Esophagus muscularis mucosa (tissue), 4 donors: ENCODE measurements at places on chromosomes 12 and 14. TPM values are rescaled to one million over a fixed set of nuclear protein-coding genes. Genes with fewer than 3 reads are reported as not detected.

DNA sequence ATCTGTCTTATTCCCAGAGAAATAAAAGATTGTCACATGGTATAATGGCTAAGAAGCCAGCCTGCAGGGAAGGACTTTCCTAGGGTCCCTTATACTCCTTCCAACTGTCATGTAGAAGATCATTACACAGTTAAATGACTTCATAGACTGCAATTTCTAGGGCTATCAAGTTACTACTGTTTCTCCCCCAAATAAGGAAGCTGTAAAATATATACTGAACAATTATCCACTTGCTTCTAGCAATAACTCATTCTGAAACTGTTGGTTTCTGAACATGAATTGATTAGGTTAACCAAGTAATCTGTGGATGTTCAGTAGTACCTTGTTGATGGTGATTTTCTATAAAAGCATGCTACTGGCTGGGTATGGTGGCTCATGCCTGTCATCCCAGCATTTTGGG, 44.6 kb downstream of the A2ML1 start:
- no peaks in the 10 kb centered on the region for H3K36me3 ChIP-seq
- no peaks in the 10 kb centered on the region for H3K4me1 ChIP-seq
- no peak for DNase-seq
- H3K27ac ChIP-seq, result no peak overlapping the region
- H3K4me3 ChIP-seq, result no peak overlapping the region

- H3K27ac ChIP-seq, result no peak overlapping the region
- no peaks in the 10 kb centered on the region for H3K27me3 ChIP-seq
- DNase-seq, result no peak
- H3K4me1 ChIP-seq, result peaks cover 5% of the 10 kb centered on the region
- no peak overlapping the region for H3K4me3 ChIP-seq
- H3K36me3 ChIP-seq, result no peaks in the 10 kb centered on the region
These were observed 103.1 kb downstream of the SEC23A start for GRCh38 chr14:38999949-39000348.

DNA sequence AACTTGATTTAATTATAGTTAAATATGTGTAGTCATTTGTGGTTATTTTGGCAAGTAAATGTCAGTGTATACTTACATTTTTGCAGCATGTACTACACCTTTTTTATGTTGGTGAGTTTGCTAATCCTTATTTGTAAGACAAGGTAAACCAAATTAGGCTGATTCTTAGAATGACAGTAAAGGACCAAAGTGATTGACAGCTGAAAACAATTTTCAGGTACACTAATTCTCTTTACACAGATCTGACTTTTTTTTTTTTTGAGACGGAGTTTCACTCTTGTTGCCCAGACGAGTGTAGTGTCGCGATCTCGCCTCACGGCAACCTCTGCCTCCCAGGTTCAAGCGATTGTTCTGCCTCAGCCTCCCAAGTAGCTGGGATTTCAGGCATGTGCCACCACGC, 8.4 kb downstream of the SLC25A3 start:
- no peak overlapping the region for H3K27ac ChIP-seq
- H3K36me3 ChIP-seq, result peaks cover 71% of the 10 kb centered on the region
- H3K4me1 ChIP-seq, result peaks cover 6% of the 10 kb centered on the region
- H3K27me3 ChIP-seq, result no peaks in the 10 kb centered on the region

DNA sequence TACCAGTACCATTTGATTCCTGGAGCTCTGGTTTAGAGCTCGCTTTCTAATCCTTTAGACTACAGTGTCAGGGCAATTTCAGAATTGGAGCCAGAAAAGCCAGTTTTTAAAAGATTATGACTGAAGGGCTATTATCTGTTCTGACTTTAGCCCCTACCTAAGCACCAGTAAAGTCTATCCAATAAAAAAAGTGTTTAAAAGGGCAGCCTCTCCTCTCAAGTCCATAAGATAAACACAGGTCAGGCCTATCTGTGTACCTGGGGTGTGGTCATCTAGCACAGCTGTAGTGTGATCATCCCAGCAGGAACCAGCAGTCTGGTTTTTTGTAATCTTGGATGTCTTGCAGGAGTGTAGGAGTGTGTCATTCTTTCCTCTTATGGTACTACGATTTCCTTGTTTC, 6.6 kb downstream of the APPL2 start:
- no peaks in the 10 kb centered on the region for H3K27me3 ChIP-seq
- H3K4me1 ChIP-seq, result peaks cover 62% of the 10 kb centered on the region
- H3K36me3 ChIP-seq, result peaks cover 33% of the 10 kb centered on the region
- no peak overlapping the region for H3K4me3 ChIP-seq

DNA sequence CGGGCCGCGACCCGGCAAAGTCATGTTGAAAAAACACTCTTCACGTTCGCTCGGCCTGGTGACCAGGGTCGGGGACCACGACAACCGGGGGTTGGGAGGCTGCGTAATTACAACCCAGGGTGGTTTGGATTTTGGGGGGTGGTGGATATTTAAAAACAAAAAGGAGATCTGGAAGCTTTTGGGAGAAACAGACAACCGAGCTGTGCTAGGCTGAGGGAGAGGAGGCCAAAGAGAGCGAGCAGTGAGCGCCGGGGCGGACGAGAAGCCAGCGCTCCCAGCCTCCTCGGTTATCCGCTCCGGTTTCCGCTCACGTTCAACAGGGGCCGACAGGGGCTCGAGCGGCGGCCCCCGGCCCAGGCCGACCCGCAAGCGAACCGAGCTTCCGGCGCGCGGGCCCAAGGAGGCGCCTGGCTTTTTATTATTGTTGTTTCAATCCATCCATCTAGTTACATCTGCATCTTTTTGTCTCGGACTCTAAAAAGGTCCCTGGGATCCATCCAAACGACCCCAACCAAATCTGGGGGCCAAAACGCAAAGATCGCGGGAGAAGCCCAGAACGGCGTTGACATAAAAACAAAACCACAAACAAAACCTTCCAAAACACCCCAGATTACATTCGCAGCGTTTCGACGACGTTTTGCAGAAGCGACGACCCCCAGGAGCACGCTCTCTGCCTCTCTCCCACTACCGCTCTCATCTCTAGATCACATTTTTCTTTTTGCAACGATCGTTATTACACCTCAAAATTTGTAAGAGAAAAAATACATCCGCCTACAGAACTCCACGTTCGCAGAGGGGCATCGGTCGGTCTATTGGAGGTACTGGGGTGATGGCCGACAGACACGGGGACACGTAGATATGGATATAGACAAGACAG, 771 bp downstream of the OTX2 start:
- H3K36me3 ChIP-seq, result no peaks in the 10 kb centered on the region
- peak overlapping the region; percentile 28 for H3K4me3 ChIP-seq
- no peak for DNase-seq
- H3K4me1 ChIP-seq, result peaks cover 34% of the 10 kb centered on the region
- H3K27ac ChIP-seq, result no peak overlapping the region
- peaks cover 94% of the 10 kb centered on the region for H3K27me3 ChIP-seq

DNA sequence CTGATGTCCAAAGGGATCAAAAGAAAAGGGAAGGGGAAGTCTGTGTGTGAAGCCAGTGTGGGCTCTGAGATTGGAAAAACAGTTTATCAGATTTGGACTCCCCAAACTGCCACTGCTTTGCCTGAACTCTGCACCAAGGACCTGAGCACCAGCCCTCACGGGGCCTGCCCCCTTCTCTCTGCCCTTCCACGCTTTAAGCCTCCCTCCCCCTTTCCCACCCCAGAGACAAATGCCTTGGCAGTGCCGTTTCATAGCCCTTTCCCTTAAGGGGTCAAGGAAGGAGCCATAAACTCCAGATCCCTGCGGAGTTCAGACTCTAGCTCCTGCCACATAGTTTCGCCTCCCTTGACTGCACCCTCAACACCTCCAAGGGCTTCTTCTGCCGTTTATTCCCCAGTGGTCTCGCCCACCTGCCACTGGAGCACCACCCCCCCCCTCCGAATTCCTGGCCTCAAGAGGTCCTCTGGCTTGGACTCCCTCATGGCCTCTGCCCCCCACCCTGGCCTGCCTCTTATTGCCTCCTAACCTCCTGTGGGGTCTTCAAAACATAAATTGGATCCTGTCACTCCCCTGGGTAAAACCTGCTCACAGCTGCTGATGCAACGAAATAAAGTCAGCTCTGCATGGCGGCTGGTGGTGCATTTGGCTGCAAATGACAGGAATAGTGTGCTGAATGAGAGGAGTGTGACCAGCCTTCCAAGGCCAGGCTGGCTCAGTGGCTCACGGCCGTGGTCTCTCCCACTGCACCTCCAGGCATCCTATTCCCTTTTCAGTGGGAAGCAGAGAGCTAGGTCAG, 18.8 kb downstream of the SLC25A29 start:
- peaks cover 45% of the 10 kb centered on the region for H3K4me1 ChIP-seq
- no peak overlapping the region for H3K27ac ChIP-seq
- no peaks in the 10 kb centered on the region for H3K27me3 ChIP-seq
- H3K36me3 ChIP-seq, result peaks cover 7% of the 10 kb centered on the region
- DNase-seq, result no peak

Gene NEDD8
- total RNA-seq, result 152 TPM

Gene GLT1D1
- total RNA-seq, result 0.52 TPM
